ENCODE measurements at places on chromosomes 7 and 10. TPM values are rescaled to one million over a fixed set of nuclear protein-coding genes. Genes with fewer than 3 reads are reported as not detected.

GRCh38 chr7:73652541-73652949, 15.1 kb upstream of the VPS37D start:
- DNase-seq, result peak; percentile 50

DNA sequence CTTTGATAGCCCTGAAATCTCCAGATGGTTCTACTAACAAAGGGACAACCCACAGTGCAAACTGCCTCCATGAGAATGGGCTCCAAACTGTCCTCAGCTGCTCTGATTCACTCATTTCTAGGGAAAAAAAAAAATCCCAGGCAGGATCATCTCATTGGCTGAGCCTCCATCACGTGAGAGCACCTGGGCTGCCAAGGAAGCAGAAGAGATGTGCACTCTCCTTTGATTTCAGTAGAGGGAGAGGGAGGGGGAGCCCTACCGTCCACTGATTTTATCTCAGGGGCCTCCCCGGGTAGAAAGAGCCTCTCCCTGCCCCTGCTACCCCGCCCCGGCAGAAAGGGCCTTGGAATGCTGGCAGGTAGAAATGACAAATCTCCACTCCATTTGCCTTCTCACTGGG, 725.4 kb downstream of the PHTF2 start:
- no peak for DNase-seq

DNA sequence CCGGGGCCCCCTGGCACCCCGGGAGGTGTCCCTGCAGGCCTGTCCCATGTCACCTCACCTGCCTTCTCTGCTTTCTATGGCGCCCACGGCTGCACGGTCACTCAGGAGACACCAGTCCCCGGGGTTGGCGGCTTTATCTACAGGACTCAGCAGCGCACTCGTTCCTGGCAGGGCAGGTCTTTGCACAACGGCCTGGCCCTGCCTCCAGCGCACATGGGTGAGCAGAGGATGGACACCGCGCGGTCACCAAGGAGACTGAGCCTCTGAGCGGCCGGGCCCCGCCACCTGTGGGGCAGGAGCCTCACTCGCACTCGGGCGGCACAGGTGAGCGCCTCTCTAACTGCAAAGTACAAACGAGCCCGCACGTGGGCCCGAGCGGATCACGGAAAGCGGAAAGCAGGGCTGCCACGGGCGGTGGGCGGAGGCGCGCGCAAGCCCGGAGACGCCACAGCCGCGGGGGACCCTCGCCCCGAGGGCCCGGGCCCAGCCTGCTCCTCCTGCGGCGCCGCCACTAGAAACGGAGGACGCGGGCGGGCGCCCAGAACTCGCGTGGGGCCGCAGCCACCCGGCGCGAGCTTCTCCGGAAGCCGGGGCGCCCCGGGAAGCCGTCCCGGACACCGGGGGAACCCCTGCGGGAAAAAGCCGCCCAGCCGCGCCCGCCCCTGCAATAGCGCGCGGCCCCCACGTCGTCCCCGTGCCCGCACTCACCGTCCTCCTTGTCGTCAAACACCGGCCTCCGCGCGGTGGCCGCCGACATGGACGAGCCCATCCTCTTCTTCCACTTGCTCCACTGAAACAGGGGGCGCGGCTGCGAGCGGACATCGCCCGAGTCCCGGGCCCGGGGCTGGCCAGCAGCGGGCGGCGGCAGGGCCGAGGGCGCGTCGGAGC, 642 bp downstream of the STK32C start:
- peak; percentile 75 for DNase-seq

SLC39A12 gene
- total RNA-seq, result not detected

TMEM213 gene
- total RNA-seq, result 9.8 TPM

PRR15 gene
- total RNA-seq, result 76.1 TPM

All from Calu3 (cell line).